ENCODE measurements at places on chromosomes 7 and 10.

DNA sequence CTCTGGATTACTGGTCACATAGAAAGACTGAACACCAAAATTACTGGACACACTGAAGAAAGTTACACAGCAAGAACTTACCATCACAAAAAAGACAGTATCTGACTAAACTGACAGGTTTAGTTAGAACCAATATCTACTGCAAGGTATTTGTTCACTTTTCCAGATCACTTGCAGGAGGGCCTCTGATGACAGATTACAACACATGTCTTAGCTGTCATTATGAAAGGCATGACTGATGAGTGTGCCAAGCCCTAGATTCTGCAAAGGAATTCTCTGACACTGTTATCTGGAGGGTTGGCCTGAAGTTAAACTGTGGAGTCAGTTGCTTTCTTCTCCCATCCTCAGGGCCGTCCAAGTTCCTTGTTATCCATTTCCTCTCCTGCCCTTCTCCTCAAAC lies 242.7 kb downstream of the KIF20B start:
- no peak for DNase-seq

DNA sequence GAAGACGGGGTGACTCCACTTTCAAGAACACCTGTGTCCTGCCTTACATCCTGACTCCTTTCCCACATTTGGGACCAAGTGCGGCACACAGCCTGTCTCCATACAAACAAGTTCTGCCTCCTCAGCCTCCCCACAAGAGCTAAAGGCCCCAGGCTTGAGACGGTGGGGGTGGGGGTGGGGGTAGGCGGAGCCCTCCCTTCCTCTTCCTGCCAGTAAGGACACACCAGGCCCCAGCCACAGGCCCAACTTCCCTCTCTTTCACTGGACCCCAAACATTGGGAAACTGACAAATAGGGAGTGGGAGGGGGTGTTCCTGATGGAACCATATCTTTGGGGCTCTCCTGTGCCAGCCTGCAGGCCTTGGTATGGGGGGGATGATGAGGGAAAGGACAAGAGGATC lies 4.6 kb downstream of the CDK5 start:
- no peak for DNase-seq

DNA sequence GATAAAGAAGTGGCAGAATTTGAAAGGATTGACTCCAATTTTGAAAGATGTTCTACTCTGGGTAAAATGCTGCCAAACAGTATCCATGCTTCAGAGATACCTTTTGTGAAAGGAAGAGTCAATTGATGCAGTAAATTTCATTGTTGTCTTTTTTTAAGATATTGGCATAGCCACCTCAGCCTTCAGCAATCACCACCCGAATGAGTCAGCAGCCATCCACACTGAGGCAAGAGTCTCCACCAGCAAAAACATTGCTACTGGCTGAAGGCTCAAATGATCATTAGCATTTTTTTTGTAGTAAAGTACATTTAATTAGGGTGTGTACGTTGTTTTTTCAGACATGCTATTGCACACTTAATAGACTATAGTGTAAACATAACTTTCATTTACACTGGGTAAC lies 31.7 kb upstream of the CYP26C1 start:
- no peak for DNase-seq

- DNase-seq, result no peak
Measured at GRCh38 chr7:84422790-84423189, 228.2 kb upstream of the SEMA3A start.

DNA sequence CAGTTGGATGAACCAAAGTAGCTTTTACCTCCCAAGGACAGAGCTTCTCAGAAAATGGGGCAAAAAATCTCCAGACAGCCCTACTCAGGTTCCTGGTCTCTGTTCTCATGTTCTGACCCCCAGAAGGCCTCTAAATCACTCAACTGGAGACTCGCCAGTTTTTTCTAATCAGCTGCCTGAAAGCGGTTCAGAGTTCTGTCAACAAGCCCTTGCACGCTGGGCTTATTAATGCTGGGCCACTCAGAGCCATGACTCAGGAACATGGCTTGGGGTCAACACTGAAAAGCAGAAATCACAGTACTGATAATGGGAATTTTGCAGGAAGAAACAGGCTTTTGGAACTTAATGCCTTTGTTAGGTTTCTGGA lies 15.3 kb downstream of the ECHDC3 start:
- no peak for DNase-seq

DNA sequence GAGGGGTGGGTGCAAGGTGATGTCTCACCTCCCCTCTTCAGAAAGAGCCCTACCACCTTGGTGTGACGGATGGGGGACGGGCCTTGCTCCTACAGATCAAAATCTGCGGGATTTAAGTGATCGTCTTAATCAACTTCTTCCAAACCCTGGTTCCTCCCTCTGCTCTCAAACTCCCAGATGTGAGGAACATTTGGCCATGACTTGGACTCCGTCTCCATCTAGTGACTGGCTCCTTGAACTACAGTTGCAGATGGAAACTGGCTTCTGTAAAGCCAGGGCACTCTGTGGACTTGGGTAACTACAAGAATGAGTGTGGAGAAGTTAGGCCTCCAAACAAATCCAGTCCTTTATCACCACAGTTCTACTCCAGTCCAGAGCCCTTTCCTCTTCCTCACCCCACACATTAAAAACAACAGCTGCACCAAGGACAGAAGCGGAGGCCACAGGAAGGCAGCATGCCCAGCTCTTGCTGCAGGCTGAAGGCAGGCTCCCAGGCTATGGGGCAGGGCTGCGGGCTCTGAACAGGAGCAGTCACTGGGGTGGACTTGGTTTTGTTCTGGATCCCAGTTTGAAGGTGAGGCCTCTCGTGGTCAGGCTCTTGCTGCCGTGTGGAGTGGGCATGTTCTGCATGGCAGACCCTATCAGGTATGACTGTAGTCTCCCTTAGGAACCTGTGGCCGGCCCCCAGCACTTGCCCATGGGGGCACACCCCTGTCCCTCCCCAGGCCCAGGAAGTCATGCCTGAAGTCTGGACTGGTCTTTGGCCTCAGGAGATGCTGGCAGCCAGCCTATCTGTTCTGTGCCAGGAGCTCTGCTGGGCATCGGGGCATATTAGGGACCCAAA lies 79.4 kb downstream of the VWC2 start:
- DNase-seq, result no peak

GRCh38 chr10:11535346-11535959 lies 76.0 kb downstream of the USP6NL start:
- DNase-seq, result no peak

DNA sequence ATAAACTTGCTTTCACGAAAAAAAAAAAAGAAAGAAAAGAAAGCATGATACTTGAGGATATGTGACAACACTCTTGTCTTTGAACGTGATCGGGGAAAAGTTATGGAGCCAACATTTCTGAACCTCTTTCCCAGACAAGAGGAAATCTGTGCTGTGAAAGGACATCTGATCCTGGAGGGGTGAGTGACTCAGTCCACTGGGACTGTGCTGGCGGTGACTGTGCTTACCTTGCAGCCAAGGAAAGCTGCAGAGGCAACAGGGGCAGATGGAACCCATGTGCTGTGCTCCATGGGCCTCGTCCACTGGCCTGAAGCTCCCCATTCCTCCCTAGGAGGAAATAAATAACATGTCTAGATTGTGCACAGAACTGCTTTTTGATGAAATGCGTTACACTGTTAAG lies 116.5 kb upstream of the RAB11FIP2 start:
- DNase-seq, result no peak

DNA sequence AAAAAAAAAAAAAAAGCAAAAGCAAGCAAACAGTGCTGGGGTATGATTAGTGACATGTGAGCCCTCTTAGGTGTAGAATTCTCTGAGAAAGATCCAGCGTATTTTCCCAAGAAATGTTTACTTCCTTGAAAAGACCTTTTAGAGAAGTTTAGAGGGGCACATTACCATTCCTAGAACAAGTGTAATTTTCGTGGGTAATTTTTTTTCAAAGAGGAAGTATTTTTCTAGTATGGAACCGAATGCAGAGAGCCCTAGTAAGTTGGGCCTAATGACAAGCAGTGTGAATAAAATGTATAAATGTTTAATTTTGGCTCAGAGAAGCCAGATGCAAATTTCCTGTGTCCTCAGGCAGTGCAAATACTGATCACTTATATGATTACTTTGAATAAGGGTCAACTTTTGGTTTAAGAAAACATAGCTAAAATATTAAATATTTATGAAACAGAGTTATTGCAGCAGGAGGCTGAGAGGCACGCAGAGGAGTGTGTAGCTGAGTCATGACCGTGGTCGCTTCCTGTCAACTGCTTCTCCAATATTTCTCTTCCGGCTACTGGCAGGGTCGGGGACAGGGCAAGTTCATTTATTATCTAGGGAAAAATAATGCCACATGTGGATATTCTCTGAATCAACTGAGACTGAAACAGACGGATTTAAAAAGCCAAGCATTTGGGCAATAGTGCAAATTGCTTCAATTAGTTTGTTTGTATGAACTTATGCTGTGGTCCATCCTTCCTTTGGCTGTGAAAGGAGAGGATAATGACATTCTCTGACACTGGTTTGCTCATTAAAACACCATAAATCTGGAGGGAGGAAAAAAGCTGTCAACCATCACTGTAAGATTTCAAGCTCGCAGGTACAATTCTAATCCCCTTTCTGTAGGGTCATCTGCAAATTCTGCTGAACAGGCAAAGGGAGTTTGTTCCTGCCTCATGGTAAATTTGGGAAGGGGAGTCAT lies 495.2 kb downstream of the GLRX3 start:
- no peak for DNase-seq

DNA sequence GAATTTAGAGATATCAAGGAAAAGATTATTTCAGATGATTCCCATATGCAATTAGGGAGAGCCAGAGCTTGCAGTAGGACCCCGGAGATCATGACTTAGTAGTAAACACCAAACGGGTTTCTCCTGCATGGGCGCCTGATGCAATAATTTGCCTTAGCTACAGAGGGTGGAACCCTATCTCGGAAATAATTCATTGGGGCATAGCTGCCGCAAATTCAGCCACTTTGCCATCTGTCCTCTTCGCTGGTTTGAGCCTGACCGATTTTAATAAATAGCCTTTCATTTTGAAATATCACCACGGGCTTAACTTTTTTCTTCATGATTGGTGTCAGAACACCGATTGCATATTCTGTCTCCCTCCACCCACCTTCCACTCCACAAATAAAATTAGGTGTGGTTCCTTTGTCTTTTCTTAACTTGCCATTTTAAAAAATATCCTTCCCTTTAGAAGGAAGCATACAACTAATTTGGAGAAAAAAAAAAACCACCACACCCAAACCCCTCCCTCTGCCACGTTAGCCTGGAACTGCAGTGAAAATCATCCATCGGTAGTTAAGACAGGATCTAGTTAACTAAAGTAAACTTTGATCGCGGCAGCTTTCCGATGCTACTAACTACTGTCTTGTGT lies 1.4 kb downstream of the GARS1 start:
- no peak for DNase-seq

- DNase-seq, result no peak
Measured at GRCh38 chr10:5904227-5904626, 14.2 kb downstream of the FBH1 start.

DNA sequence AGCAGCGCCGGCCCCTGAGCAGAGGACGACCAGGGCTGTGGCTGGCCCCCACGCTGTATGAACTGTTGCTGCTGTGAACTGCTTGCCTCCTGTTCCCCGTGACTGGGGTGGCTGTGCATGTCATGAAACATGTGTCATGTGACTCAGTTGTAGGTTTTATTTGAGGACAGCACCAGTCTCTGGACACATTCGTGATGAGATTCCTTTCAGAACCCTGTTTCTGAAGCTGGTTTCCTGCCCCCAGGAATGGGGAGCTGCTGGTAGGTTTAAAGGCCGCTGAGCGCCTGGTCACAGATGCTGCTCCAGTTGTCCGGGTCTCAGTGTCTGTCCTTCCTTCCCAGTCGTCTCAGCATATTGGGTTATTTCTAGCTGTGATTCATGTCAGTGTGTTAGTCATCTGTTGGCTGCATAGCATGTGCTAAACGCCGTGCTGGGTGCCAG lies 79.1 kb upstream of the PPIF start:
- no peak for DNase-seq

DNA sequence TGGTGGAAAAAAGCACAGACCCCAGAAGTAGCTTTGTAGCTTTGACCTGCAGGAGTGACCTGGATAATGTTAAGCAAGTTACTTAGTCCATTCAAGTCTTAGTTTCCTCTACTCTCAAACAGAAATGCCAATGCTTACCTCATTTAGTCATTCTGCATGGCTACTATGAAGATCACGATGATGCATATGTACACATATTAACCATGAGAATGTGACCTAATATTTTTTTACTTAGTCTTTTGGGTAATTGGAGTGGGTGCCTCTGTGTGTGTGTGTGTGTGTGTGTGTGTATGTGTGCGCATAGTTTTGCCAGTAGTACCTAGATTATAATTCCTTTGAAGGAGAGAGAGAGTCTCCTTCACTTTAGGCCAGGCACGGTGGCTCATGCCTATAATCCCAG lies 95.8 kb downstream of the NRP1 start:
- no peak for DNase-seq

GRCh38 chr10:116849248-116850057 lies at the start of gene ENO4:
TSS of gene ENO4 (plus strand) at chr10:116849499. CDS start at chr10:116849567, 68 bp downstream.
- no peak for DNase-seq

DNA sequence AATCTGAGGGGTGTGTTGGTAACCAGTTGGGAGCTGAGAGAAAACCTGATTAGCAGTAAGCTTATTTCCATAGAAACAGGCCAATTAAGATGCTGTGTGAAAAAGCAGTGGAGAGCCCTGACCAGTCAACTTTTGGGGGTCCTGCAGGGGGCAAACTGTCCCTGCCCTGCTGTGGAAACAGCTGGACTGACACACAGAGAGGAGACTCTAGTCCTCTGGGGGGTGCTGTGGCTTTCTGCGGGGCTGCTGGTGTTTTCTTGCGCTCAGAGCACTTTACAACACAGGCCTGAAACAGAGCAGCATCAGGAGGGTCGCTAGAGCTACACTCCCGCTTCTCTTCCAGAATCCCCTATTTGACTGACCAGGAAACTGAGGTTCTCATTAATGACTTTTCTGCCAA lies 546.9 kb upstream of the GALNT17 start:
- no peak for DNase-seq

GRCh38 chr10:36393801-36394200 lies 731.6 kb upstream of the ANKRD30A start:
- DNase-seq, result no peak

- DNase-seq, result no peak
Measured at GRCh38 chr7:103394566-103394965, 47.1 kb downstream of the PSMC2 start.

DNA sequence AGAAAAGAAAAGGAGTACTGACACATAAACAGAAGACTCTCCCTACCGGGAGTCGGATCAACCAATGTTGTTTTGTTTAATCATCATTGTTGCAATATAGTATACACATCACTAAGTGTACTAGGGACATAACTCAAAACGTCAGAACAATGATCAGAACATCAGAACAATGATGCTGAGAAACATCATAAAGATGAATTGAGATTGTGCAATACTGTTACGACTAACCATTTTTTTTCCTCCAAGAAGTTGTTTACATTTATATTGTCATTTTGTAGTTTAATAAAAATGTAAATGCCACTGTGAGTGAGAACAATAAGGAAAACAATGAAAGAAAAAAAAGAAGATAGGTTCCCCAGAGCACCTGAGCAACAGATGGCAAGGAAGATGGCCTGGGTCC lies 663.1 kb upstream of the PCDH15 start:
- DNase-seq, result no peak

GRCh38 chr7:33979807-33980355 lies 74.5 kb downstream of the BMPER start:
- no peak for DNase-seq
